Amygdala (tissue), 56 donors: ENCODE measurements at places on chromosomes 5 and 9.

DNA sequence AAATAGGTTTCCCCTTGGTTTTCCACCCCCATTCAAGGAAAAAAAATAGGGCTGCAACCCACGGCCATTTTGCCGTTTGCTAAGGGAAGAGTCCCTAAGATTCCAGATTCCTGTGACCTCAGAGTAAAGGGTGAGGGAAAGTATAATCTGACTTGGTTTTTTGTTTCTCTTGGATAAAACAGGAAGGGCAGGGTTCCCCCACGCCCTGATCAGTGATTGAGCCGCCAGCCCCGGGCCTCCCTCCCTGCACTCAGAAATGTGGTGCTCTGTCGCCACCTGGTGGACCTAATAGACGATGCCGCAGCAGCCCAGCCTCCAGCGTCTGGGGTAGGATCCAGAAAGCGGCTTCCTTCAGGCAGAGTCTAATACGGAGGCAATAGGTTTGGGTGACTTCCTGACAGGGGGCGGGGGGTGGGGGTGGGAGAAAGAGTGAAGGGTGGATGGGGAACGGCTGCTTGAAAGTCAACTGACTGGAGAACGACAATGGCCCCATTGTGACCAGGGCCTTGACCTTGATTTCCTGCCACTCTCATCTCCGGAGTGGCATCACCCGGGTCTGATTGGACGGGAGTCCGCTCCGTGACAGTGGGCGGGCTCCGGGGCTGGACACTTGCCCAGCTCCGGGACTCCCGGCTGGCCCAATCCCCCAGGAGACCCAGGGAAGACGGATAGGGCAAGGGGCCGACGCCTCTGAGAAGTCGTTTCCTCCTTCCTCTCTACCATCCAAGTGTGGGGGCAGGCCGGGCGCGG lies 17.8 kb upstream of the CYSTM1 start:
- peak; percentile 96 for DNase-seq

DNA sequence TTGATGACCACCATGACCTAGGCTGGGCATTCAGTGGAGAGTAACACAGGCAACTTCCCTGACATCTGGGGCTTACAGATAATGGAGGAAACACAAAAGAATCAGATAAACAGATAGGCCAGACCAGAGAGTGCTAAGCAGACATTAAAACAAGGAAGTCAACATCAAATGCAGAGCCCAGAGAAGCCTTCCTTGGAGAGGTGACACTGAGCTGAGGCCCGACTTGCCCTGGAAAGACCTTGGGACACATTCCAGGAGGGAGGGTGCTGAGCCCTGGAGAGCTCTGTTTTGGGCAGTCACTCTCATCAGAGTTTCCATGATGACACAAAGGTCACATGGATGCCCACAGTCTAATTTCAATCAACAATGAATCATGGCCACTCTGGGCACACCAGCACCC lies 31.9 kb upstream of the C5orf58 start:
- DNase-seq, result no peak

GRCh38 chr5:158958021-158958994 lies 141.4 kb downstream of the EBF1 start:
- no peak for DNase-seq

GRCh38 chr9:116002624-116003023 lies 151.0 kb upstream of the PAPPA start:
- no peak for DNase-seq

GRCh38 chr9:88387036-88387551 lies 1.1 kb upstream of the SPIN1 start:
- peak; percentile 48 for DNase-seq

DNA sequence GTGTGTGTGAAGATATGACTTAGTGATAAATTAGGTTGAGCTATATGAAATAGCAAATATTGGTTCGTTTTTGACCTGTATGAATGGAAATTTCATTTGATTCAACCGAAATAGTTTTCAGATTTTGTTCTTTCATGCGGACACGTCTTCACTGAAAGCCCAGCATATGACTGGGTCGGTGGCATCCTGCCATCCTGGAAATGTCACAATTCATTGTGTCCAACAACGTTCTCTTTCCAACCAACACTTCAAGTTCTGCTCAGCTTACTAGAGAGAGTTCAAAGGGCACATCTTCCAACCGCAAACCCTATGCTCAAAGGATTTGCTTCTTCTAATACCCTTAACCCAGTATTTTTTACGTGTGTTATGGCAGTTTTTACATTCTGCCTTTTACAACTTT lies 252.5 kb downstream of the NTRK2 start:
- DNase-seq, result no peak

- no peak for DNase-seq
These were observed 740 bp upstream of the TRMT10B start for GRCh38 chr9:37752642-37753488.

- no peak for DNase-seq
These were observed 679 bp downstream of the B4GALT1 start for GRCh38 chr9:33166231-33167083.

- no peak for DNase-seq
These were observed 36.4 kb downstream of the LARP1 start for GRCh38 chr5:154791535-154791934.

DNA sequence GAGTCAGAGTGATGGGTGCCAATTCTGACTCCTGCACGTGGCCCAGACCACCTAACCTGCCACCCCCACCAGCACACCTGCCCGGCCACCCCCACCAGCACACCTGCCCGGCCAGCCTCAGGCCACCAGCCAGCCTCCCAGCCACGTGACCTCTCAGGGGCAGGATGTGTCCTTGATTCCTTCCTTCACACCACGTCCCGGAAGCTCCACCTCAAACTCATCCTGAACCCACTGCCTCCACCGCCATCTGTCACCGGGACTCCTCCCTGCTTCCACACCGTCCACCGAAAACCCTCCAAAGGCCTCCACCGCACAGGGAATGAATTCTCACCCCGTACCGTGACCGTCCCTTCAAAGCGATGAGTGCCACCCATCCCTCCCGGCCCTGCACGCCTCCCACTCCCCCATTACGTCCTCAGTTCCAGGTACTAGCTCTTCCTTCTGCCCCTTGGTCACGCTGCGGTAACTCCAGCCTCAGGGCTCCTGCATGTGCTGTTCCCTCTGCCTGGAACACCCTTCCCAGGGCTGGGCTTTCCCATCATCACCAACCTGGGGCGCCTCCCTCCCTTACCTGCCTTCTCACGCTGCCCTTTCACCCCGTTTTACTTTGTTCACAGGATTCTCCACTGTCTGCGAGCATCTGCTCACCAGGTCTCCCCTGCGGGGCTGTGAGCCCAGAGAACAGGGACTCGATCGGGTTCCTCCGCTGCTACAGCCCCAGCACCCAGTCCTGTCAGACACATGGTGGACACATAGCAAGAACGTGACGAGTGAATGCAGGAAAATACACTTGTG lies 82.9 kb downstream of the ADAMTS2 start:
- DNase-seq, result no peak

GRCh38 chr9:38526591-38526990 lies 93.8 kb downstream of the ANKRD18A start:
- no peak for DNase-seq

DNA sequence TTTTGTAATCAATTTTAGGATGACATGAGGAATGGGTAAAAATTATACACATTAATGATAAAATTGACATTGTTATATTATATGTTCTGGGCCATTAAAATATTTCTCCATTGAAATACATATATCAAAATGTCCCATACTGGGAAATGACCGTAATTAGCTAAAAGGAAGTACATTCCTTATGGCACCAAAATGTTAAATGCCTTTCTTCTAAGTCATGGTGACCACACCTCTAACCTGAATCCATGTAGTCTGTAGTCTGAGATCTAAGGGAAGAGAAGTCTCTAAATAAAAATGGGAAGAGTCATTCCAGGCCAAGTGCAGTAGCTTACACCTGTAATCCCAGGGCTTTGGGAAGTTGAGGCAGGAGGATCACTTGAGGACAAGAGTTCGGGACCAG lies 10.0 kb upstream of the GDA start:
- no peak for DNase-seq

GRCh38 chr5:6686915-6687409 lies 26.3 kb upstream of the TENT4A start:
- DNase-seq, result no peak

DNA sequence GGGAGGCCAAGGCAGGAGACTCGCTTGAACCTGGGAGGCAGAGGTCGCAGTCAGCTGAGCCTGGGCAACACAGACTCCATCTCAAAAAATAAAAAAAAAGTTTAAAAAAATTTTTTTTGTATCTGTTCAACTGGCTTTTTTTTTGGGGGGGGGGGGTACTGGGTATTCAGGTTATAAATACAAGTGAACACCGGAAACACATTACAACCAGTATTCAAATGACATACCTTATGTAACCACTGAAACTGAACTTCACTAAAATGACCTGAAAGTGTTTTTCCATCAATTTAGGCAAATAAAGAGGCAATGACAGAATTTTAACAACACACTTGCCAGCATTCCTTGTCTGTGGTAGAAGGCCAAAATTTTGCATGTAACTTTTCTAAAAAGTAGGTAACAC lies 33.5 kb downstream of the STRBP start:
- no peak for DNase-seq

- no peak for DNase-seq
These were observed 11.8 kb downstream of the RGMB start for GRCh38 chr5:98785244-98785643.

GRCh38 chr5:10233505-10233904 lies 16.2 kb downstream of the ATPSCKMT start:
- DNase-seq, result no peak

DNA sequence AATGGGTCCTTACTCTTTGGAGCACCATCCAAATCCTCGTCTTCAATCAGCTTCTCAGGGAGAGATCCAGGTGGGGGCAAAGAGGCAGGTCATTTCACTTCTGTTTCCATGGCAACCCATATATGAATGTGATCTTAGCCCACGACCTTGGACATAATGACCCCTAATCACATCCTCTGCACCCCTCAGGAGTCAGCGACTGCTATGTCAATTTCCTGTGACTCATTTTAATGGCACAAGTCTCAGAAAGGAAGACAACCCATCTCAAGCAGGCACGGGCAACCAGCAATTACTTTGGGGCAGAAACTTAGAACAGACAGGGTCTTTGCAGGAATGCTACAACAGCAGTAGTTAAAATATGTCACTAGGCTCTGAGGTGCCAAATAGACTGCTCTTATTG lies 591.2 kb downstream of the TLR4 start:
- no peak for DNase-seq

DNA sequence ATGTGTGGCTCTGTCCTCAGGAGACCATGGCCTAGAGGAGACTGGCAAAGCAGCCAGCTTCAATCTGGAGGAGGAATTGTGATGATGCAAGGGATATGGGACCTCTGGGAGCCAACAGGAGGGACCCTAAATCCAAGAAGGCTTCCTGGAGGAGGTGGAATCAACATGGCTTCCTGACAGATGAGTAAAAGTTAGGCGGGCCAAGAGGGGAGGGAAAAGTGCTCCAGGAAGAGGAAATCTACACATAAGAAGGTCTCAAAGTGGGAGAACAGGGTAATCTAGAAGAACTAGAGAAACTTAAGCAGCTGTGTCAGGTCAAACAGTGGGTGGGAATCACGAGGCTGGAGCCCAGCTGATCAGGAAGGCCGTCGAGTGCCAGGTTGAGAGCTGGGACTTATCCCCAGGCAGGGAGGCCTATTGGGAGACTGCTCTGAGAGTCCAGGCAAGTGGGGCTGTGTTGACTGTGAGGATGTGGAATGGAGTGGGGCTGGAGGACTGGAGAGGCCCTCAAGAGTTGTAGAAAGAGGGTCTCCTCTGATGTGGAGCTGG lies 119.1 kb downstream of the C9orf50 start:
- DNase-seq, result no peak

GRCh38 chr9:114938687-114939575 lies 8.5 kb upstream of the TNFSF8 start:
- DNase-seq, result no peak

DNA sequence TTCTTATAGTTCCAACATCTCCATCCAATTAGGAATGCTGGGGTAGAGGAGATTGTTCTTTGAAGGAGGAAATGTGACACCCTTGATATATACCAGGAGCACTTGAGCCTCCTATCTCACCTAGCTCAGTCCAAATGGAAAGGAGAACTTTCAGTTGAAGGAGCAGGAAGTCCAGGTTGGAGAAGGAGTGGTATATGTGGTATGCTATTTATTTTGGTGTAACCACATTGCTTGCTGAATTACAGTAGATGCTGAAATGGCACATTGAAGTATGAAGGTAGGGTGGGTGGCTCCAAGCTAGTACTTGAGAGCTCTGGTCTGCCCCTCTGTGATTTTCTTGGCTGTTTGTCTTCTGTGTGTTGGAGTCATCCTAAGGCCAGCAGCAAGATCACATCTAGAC lies 6.1 kb downstream of the CSNK1G3 start:
- DNase-seq, result no peak

DNA sequence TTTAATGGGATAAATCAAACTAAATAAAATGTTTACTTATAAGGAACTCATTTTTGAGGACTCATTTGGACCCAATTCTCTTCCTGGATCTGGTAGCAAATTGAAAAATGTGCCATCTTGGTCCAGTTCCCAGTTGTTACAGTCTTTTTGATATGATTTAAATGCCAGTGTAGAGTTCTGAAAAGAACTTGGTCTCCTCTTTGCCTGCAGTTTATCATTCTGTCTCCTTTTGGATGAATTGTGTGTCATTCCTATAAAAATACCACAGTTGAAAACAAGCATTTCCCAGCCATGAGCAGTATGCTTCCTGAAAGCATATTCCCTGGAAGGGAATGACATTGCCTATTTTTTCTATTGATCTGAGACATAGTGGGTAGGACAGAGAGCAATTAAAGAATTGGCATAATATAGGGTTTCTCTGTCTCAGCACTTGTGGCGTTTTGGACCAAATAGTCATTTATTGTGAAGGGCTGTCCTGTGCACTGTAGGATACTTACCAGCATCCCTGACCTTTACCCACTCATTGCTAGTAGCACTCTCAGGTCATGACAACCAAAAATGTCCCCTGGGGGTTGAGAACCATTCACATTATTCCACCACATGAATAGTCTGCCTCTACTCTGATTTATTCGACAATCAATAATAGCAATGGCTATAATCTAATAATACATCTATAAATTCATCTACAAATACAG lies 181.8 kb downstream of the NXNL2 start:
- no peak for DNase-seq

DNA sequence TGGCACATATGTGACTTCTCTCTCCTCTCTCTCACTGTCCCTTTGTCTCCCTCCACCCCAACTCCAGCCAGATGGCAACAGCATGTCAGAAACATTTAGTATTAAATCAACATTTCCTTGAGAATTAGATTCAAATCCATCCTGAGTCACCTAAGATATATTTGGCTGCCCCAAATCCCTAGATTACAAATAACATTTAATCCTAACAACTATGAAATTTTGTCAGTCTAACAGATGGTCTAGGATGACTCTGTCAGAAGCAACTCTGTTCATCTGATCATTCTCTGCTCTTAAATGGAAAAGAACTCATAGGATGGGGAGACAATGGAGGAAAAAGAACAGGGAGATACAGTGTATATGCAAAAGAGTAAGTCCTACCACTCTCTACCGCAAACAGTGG lies 201.2 kb downstream of the TSSK1B start:
- no peak for DNase-seq
